ENCODE measurements at places on chromosomes 7 and 10. TPM values are rescaled to one million over a fixed set of nuclear protein-coding genes. Genes with fewer than 3 reads are reported as not detected.

- DNase-seq: peak; percentile 28
Measured at GRCh38 chr10:98391578-98391991, 23.4 kb downstream of the PYROXD2 start.

DNA sequence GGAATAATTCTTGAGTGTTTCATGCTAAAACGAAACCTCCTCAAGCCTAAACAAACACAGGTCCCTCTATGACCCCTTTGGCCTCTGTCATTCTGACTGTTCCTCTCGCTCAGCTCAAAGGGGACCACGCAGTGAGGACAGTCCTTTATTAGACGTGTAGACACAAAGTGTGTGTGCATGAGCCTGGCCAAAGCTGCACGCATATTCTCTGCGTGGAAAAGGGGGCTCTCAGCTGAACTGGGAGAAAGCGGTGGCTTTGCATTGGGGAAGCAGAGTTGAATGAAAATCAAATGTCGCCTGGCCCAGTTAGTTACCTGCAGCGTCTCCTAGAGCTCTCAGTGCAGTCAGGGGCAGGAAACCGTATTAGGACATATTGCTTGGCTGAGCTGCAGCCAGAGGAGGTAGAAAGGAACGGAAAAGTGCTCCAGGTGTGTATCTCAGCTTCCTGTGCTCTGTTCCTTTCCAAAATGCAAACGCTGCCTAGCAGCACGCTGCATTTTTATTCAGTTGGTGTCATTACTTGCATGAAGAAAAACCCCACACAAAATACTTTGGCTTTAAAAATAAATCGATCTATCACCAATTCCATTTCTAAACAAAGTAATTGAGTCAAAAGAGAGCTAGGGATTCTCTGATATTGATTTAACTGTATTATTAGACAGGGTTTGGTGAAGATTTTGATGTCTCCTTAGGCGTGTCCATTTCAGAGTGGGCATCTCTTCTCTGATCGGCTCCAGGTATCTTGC is 4.9 kb downstream of the GATA3 start:
- no peak for DNase-seq

C10orf105 gene
- total RNA-seq: 0.04 TPM

GRCh38 chr7:34849163-34849960 is 187.9 kb downstream of the DPY19L1 start:
- DNase-seq: no peak

GRCh38 chr7:82430500-82431465 is 12.8 kb downstream of the CACNA2D1 start:
- no peak for DNase-seq

GRCh38 chr10:51137756-51138529 is 63.7 kb downstream of the PRKG1 start:
- DNase-seq: no peak

DNA sequence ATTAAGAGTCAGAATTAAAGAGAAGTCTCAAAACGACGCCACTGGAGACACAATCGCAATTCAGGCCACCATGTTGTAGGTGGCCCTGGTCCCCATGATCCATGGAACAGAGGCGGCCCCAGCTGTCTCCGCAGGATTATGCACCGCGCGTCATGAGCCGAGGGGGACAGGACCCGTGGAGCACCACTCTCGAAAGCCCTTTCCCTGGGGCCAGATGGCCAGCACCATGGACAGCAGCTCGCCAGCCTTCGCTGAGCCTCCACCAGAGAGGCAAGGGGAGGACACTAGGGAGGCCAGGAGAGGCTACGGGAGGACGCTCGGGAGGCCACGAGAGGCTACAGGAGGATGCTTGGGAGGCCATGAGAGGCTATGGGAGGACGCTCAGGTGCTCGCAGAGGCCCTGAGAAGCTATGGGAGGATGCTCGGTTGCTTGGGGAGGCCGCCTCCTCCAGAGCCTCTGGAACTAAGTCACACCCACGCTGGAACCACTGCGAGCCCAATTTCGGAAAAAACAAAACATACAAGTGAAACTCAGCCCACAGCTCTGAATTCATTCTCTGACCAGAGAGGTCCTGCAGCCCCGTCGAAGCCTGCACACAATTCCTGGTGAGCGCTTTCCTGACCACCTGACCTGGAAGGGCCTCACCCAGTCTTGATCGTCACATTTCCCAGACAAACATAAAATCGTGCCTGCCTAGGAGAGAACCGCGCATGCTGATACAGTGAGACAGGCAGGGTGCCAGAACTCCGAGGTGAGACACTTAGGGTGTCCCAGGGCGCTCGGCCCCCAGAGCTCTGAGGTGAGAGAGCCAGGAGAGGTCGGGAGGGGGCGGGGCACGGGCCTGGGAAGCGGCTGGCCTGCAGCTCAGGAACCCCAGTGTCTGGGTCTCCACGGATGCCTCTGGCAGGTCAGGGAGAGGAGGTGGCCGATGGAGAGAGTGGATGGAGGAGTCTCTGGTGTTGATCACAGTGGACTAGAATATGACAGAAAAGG is 224.4 kb downstream of the PTPRN2 start:
- DNase-seq: no peak

CYP3A7 gene
- total RNA-seq: not detected

- peak; percentile 22 for DNase-seq
Measured at GRCh38 chr7:121530227-121531174, 134.4 kb upstream of the FAM3C start.

GHRHR gene
- total RNA-seq: not detected

DNA sequence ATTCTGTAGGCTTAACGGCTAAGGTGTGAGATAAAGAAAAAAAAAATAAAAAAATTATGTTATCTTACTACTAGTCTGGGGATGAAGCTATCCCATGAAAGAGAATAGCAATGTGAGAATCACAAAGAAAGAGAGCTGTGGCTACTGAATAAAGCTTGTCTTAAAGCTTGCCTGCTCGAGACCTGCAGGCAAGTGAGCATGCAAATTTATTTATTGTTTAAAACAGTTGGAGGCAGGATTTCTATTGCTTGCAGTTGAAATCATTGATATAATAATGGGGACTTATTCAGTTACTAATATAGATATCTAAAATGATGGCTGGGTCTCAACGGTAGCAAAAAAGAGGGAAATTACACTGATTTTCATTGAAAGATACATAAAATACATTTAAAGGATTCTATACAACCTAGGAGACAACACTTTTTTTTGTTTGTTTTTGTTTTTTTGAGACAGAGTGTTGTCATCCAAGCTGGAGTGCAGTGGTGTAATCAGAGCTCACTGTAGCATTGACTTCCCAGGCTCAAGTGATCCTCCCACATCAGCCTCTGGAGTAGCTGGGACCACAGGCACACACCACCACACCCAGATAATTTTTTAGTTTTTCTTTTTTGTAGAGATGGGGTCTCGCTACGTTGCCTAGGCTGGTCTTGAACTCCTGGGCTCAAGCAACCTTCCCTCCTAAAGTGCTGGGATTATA is 144.5 kb upstream of the FEZF1 start:
- DNase-seq: no peak

DNA sequence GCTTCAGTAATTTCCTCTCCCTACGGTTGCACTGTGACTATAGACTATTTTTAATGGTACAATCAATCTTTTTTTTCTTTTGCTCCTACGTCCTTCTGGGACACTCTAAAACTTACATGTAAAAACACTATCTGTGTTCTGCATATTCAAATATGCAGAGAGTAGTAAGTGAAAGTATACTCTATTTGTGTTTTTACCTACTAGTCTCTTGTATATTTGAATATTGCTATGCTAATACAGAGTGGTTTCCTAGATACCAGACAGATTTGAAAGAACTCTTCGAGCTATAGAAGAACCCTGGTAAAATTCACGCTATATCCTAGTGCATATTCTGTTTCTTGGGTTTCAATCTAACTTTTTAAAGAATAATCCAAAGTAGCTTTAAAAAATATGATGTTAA is 200.8 kb upstream of the LRRN3 start:
- DNase-seq: no peak

CDH23 gene
- total RNA-seq: 0.78 TPM

GRCh38 chr7:111771638-111772037 is 209.3 kb upstream of the IMMP2L start:
- DNase-seq: no peak

TRA2A gene
- total RNA-seq: 87.6 TPM

GRCh38 chr10:93876381-93876780 is 17.4 kb upstream of the SLC35G1 start:
- no peak for DNase-seq

DNA sequence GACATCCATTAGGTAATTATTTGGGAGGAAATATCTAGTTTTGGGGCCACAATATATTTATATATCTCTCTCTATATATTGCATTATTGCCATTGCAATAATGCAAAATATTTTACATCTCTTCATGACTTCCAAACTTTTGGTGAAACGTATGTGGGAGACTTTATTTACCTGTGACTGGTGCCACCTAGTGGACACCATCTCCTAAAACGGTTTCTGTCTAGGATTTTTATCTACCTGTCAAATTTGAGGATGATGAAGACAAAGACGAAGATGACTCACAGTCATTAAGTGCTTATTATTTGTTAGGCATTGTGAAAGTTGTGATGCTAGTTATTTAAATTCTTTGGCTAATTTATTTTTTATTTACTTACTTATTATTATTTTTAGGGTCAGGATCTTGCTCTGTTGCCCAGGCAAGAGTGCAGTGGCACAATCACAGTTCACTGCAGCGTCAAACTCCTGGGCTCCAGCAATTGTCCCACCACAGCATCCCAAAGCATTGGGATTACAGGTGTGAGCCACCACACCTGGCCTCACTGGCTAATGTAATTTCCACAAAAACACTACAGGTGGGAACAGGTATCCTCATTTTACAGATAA is 18.7 kb upstream of the CBLL1 start:
- DNase-seq: peak; percentile 33

DNA sequence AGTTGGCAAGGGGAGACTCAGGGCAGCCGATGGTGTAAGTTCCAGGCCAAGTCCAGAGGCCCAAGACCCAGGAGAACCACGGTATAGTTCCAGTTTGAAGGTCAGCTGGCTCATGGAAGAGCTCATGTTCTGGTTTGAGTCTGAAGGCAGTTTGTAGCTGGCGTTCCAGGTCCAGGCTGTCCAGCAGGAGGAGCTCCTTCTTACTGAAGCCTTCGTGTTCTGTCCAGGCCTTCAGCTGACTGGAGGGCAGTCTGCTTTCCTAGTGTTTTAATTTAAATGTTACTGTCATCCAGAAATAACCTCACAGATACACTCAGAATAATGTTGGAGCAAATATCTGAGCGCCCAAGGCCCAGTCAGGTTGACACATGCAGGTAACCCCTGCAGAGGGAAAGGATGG is 4.2 kb downstream of the SUN1 start:
- no peak for DNase-seq

DNA sequence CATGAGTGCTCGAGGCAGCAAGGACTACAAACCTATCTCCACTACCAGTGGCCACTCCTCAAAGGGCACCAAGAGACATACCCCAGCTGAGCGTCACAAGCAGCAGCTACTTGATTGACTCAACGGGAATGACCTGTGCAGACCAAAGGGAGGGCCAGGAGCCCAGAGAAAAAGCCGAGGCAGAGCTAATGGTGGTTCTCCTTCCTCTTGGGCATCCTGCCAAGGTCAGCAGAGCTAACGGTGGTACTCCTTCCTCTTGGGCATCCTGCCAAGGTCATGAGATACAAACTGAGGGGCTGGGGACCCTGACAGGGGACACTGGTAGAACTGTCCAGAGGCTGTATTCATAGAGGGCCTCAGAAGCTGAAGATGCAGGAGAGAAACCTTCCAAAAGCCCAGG is 60.4 kb downstream of the FAM53B start:
- DNase-seq: no peak

GRCh38 chr7:51286401-51286800 is 30.2 kb downstream of the COBL start:
- DNase-seq: no peak

- no peak for DNase-seq
Measured at GRCh38 chr10:11525503-11525902, 85.9 kb downstream of the USP6NL start.

- DNase-seq: no peak
Measured at GRCh38 chr7:43891069-43891955, 15.1 kb downstream of the URGCP start.

TRIM56 gene
- 31.9 TPM for total RNA-seq

DNA sequence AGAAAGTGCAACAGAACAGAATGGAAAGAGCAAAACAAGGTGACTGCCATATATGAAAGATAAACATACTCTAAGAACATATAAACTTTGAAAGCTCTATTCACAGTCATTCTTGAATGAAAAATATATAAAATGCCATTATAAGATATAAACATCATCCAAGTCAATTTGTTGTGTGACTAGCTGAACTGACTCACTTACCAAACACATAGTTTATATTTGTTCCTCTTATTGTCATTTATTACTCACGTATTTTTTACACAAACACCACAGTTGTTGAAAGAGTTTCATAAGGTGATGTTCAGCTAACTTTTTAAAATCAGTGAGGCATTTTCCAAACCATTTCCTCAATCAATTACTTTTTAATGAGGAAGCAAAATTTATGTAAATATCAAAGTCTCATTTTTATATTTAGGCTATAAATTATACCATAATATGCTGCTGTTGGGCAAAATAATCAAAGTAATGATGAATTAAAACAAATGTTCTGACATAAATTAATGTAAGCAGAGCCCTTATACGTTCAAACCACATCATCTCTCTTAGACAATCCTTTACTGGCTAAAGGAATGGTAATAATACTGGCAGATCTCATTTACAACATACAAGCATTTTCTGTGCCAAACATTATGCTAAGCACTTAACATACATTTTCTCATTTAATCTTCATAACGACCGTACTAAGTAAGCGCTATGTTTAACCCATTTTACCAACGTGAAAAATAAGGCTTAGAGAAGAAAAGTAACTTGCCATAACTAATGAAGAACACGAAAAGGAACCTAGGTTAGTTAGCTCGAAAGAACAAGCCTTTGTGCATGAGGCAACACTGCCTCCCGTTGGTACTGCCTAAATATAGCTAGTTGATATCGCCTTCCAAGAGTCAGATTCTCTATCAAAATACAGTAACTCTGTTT is 7.3 kb downstream of the LRRN3 start:
- peak; percentile 11 for DNase-seq

GRCh38 chr7:56287429-56288138 is 171.4 kb upstream of the NUPR2 start:
- no peak for DNase-seq

- no peak for DNase-seq
Measured at GRCh38 chr10:70738006-70738760, 47.0 kb downstream of the TBATA start.

GRCh38 chr7:106282390-106282789 is 2.4 kb downstream of the NAMPT start:
- no peak for DNase-seq

DNA sequence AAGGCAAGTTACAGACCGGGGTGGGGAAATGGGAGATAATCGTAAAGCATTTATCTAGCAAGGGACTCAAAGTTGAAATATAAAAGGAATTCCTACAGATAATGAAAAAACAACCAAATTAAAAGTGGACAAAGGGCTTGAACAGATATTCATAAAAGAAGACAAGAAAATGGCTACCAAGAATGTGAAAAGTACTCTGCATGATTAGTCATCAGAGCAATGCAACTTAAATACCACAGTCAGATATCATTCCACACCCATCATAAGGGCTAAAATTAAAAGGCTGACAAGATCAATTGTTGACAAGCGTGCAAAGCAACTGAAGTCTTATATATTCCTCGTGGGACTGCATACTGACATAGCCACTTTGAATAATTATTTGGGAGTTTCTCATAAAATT is 124.6 kb upstream of the RSU1 start:
- DNase-seq: no peak

GRCh38 chr7:2663960-2664359 is 24.0 kb upstream of the AMZ1 start:
- no peak for DNase-seq

GRCh38 chr7:36865019-36865418 is 140.7 kb upstream of the AOAH start:
- DNase-seq: peak; percentile 53
